ENCODE measurements at places on chromosomes 1 and 21. TPM values are rescaled to one million over a fixed set of nuclear protein-coding genes. Genes with fewer than 3 reads are reported as not detected.

Gene TMCC2
- 1.8 TPM for total RNA-seq

Gene MAEL
- 0.45 TPM for total RNA-seq

Gene NTRK1
- 1.6 TPM for total RNA-seq

Gene SLC25A34
- 1.9 TPM for total RNA-seq

Gene UBAP2L
- 155 TPM for total RNA-seq

Gene DENND4B
- total RNA-seq = 166 TPM

Gene GBP3
- 34.4 TPM for total RNA-seq

Gene INKA2
- 2.4 TPM for total RNA-seq

Gene CGN
- total RNA-seq = 0.96 TPM

Gene HSD3B1
- not detected for total RNA-seq

Gene HHAT
- total RNA-seq = 0.76 TPM

Gene ANKRD65
- total RNA-seq = not detected

Gene IL24
- not detected for total RNA-seq

Gene CRB1
- not detected for total RNA-seq

Gene TNNI3K
- total RNA-seq = 0.43 TPM

Gene TAF1A
- 9.1 TPM for total RNA-seq

Gene C1orf185
- total RNA-seq = not detected

Gene AQP10
- total RNA-seq = not detected

Gene RAB13
- 0.43 TPM for total RNA-seq

Gene PCSK9
- total RNA-seq = 0.05 TPM

Gene GNAT2
- total RNA-seq = not detected

Gene SELE
- total RNA-seq = not detected

Gene KCNC4
- 8.1 TPM for total RNA-seq

Gene IL23R
- 5.0 TPM for total RNA-seq

Gene ALX3
- not detected for total RNA-seq

Gene CYP4A11
- total RNA-seq = not detected

Gene SFN
- 5.0 TPM for total RNA-seq

Gene GPX7
- total RNA-seq = 21.2 TPM

Gene GBP2
- total RNA-seq = 281 TPM
